ENCODE measurements at places on chromosomes 5 and 9.

- no peak for DNase-seq
Observed at GRCh38 chr9:130301483-130302286, 36.1 kb downstream of the HMCN2 start.

DNA sequence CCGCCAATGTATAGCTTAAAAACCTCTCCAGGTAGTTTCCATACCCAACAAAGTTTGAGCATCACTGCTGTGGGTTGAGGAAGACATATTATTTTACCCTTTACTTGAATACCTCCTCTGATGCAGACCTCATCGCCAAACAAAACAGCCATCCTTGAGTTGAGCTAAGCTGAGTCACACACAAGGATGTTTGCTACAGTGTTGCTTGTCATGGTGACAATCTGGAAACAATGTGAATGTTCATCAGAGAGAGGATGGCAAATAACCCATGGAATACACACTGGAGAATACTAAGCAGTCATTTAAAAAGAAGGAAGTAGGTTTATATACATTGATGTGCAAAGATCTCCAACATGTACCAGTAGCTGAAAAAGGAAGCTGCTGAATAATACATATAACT, 41.1 kb upstream of the TCF7 start:
- DNase-seq = no peak

- no peak for DNase-seq
Observed at GRCh38 chr5:174690271-174690670, 34.1 kb upstream of the MSX2 start.

DNA sequence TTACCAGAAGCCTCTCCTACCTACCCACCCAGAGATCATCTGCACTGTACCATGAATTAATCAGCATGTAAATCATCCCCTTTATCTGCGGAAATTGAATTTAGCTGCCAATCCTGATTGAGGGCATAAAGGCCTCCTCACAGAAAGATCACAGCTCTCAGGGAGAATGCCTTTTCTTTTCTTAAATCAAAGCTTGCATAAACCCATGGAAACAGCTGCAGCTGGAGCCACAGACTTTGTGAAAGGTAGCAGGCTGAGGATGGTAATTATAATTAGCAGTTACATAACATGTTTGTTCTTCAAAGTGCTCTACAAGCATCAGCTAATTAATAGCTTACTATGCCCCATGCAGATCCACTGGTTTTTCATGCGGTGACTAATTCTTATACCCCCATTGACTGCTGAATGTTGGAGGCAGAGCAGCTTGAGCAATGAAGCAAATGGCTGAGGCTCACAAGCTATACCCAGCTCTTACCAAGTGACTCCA, 54.6 kb downstream of the SUSD1 start:
- DNase-seq = no peak

GRCh38 chr9:95150903-95151302, 166.6 kb downstream of the FANCC start:
- DNase-seq = no peak

DNA sequence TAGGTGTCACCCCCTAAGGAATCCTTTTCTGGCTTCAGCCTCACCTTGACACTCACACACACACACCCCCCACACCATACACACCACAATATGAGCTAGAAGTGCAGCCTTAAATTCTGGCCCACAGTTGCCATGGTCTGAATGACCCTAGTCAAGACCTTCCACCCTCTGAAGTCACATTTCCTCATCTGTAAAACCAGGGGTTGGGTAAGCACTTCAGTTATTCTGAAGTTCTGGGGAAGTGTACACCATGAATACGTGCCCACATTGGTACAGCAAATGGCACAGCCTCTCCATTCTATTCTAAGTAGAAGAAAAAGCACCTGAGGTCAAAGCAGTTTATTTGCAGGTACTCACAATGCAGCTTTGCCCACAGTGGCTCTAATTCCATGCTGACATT, 372.8 kb upstream of the KLF4 start:
- no peak for DNase-seq

- no peak for DNase-seq
Observed at GRCh38 chr9:34987160-34987901, 2.2 kb upstream of the DNAJB5 start.

- no peak for DNase-seq
Observed at GRCh38 chr5:33816791-33817190, 75.0 kb downstream of the ADAMTS12 start.

- no peak for DNase-seq
Observed at GRCh38 chr5:137395011-137395755, 103.9 kb downstream of the SPOCK1 start.

- no peak for DNase-seq
Observed at GRCh38 chr5:1119312-1119831, 7.5 kb upstream of the SLC12A7 start.

- no peak for DNase-seq
Observed at GRCh38 chr9:98576354-98576753, 132.4 kb downstream of the GABBR2 start.

DNA sequence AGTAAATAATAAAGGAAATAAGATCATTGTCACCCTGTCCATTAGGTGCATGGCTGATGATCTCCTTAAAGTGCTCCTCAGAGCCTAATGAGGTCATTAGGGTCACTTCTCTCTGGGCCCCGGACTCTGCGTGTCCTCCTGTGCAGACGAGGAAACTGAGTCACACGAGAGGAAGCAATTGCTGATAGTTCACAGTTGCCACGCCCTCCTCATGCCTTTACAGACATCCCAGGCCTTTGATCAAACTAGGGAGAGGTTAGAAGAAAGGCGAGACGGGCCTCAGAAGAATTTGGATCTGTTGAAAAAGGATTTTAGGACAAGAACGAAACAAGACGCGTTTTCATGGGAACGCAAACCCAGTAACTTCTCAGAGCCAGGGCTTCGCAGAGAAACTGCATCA, 32.0 kb upstream of the MSX2 start:
- no peak for DNase-seq

DNA sequence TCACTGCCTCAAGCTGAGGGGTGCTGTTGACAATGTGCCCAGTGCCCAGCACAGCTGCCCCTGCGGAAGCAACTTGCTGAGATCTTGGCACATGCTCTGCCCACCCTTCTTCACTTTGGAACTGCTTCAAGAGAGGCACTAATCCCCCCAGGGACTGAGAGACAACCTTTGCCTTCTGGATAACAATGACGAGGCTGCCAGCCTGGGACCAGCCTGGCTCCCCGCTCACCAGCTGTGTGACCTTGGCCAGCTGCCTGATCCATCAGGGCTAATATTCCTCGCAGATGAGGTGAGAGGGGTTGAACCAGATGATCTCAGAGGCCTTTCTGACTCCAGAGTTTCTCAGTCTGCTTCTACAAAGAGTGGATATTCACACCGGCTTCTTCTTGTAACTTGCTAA, 81.0 kb downstream of the SHB start:
- no peak for DNase-seq

- no peak for DNase-seq
Observed at GRCh38 chr5:116885825-116886224, 311.2 kb upstream of the SEMA6A start.

Measured in fibroblast of skin of left biceps (primary cell).